COR-L47 (cell line): ENCODE measurements at places on chromosomes 1 and 21.

GRCh38 chr1:160606611-160607010, 27.3 kb upstream of the CD84 start:
- DNase-seq: no peak

DNA sequence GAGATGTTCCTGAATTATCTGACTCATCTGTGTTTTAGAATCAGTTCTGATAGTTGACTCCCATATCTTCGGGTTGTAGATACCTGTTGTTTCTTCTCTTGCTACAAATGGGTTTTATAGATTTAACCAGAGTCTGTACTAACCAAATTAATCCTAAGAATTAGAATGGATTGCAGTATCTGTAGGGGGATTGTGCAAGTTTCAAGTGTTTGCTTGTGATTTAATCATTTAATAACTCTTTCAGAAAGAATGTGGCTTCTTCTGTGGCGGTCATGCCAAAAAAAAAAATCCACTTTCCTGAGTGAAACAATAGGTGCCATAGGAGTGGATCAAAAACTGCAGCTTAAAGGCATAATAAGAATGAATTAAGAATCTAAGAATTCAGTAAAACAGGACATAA, 9.4 kb downstream of the IPO9 start:
- DNase-seq: no peak

DNA sequence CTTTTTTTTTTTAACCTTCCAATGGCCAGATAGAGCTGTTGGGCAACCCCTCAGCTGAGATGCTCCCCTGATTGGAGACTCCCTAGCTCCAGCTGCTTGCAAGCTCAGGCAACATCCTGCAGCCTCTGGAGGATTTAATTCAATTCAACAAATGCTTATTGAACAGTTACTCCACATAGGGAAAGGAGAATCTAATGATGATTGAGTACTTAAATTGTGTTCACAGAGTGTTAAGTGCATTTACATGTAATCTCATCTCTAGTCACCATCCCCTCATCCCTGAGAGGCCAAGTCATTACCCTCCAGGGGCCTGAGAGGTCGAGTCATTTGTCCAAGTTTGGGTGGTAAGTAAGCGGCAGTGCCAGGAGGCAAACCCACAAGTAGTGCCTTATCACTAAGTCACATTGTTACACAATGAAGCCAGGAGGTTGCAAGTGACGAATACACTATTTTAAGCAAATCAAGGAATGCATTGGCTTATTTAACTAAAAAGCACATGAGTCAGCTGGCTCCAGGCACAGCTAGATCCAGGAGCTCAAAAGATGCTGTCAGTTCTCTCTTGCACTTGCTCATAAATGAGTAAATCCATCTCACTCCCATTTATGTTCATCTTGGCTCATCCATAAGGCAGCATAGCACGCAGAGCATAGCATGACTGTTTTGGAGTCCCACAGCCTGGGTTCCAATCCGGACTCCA, 64.3 kb downstream of the OPTC start:
- DNase-seq: no peak

- DNase-seq: no peak
Measured at GRCh38 chr1:100950781-100951180, 54.9 kb downstream of the SLC30A7 start.

DNA sequence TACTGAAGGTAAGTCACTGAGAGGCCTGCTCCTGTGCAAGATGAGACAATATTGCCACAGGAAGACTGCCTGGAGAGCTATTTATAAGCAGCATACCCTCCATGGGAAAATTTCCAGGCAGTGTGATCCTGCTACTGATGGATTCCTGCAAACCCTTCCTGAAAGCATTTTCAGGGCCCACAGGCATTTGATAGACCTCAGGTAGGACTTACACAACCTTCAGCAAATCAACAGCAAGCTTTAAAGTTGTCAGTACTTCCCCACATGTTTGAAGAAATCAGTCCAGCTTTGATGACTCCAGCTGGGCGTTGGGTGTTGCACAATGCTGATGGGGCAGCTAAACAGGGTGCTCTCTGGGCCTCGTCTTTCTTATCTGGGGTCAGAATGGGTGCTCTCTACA, 108.8 kb downstream of the PLXNA2 start:
- DNase-seq: no peak

DNA sequence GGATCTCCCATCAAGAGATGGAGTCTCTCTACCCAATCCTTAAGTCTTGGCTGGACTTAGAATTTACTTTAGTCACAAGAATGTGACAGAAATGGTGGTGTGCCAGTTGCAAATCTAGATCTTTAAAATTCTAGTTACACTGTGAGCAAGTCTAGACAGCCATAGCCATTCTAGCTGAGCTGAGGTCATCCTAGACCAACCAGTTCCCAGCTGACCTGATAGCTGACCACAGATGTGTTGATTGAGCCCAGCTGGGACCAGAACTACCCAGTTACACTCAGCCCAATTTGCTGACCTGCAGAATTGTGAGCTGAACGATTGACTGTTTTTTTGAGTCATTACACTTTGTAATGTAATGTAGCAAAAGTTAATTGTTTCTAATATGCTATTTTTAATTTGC, 251.8 kb downstream of the ADGRL2 start:
- DNase-seq: no peak

GRCh38 chr1:64147759-64148158, 55.7 kb upstream of the UBE2U start:
- no peak for DNase-seq

GRCh38 chr1:28606771-28607170, 14.7 kb downstream of the RAB42 start:
- no peak for DNase-seq

DNA sequence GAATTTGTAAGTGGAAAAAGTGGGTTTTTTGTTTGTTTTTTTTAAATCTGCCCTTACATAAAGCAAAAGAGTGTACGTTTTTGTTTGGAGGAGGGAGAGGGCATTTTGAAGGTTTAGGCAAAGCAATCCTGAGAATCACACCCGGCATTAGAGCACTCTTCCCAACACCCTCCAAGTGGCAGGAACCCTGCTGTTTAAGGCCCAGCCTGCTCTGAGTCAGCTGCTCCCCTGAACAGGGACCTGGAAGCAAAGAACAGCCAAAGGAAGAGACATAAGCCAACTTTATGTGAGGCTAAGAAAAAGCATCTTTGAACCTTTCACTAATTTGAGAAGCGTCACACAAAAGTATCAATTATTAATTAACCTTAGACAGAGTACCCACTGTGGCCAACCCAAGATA, 16.9 kb downstream of the MTFR1L start:
- no peak for DNase-seq

GRCh38 chr1:193494368-193494767, 308.0 kb upstream of the B3GALT2 start:
- DNase-seq: no peak

GRCh38 chr1:185474440-185475149, 157.6 kb upstream of the IVNS1ABP start:
- DNase-seq: no peak

DNA sequence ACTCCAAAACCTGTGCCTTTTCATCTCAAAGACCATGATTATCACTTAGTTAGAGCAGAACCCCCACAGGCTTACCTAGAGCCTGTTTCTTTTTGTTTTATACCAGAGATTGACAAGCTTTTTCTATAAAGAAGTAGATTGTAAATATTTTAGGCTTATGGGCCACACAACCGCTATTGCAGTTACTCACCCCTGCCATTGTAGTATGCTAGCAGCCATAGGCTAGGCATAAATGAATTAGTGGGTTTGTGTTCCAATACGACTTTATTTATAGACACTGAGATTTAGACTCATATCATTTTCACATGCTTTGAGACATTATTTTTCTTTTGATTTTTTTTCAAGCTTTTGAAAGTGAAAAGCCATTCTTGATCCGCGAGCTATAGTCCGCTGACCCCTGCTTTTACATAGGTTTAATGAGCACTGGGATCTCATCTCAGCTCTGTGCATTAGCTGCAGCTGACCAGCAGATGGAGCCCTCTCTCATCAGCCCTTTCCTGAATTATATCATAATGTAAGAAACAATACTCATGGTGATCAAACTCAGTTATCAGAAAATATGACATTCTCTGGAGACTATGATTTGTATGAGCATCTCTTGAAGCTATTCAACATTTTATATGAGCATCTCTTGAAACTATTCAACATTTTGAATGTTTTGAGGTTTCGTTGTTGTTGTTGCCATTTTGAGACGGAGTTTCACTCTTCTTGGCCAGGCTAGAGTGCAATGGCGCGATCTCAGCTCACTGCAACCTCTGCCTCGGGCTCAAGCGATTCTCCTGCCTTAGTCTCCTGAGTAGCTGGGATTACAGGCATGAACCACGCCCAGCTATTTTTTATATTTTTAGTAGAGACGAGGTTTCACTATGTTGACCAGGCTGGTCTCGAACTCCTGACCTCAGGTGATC, 111.9 kb upstream of the L1TD1 start:
- DNase-seq: no peak

- no peak for DNase-seq
Measured at GRCh38 chr1:83571536-83571935, 427.4 kb downstream of the TTLL7 start.

- no peak for DNase-seq
Measured at GRCh38 chr1:36580524-36580923, 97.8 kb upstream of the CSF3R start.

DNA sequence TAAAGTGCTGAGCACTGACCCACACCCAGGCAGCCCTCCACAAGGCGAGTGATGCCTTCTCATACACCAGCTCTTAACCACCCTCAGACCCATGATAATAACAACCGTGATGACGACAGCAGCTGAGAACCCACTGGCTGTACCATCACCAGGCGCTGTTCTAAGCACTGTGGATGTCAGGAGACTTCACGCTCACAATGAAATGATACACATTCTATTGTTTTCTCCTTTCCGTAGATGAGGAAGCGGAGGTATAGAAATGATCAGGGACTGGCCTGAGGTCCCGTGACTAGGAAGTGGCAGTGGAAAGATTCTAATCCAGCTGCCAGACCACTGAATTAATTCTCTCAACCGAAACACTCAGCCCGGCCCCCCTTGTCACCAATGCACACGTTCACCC, 32.6 kb downstream of the SDC3 start:
- DNase-seq: no peak

GRCh38 chr1:196070940-196071339, 537.3 kb downstream of the KCNT2 start:
- DNase-seq: no peak
